ENCODE measurements at places on chromosomes 12 and 14.

DNA sequence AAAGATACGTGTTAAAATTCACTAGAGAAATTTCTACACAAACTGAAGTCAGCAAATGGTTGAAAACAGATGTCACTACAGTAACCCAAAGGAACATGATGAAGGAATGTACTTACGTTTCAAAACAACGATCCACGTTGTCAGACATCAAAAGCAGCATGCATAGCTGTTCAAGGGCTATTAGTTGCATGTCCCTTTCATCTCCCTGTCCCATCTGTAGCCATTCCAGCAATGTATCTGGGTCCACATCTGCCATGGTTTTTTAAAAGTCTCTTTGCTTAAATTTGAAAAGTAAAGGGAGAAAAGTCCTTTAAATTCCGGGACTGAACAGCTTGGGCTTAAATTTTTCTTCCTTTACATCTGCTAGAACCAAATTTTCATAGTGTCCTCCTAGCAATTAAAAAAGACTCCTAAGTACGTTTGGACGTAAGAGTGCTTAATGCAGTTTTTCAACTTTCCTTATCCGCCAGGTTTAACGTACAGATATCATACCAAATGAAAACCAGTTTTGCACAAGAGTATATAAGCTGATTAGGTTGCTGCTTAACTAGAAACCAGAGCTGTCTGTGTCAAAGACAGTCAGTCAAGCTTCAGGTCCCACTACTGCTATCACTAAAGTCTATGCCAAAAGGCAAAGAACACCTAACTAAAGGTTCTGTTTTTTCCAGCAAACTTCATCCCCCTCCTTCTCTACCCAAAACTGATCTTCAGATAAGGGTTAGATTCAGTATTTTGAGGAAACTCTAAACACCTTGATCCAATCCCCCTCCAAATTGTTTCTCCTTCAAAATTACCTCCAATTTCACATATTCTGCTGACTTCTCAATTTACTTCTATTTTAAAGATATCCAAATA is 1.7 kb downstream of the HECTD1 start:
- H3K27me3 ChIP-seq = no peaks in the 10 kb centered on the region
- H3K27ac ChIP-seq = peak overlapping the region; percentile 96
- H3K36me3 ChIP-seq = peaks cover 12% of the 10 kb centered on the region
- peak overlapping the region; percentile 24 for H3K4me3 ChIP-seq
- DNase-seq = peak; percentile 50

DNA sequence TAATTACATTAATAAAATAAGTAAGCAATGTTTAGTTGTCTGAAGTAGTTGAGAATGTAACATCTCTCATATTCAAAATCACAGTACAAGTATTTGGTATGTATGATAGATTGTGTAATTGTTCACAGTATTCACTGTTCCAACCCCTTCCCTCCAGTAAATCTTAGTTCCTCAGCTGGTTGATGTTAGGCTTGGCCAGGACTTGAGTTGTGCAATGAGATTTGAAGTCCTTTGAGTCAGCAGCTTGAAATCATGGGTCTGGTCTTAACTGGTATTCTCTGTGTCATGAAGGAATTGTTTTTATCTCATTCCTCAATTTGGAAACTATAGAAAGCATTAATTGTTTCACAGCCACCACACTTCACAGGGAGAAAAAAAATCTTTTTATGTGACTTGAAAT is 477.1 kb downstream of the FSCB start:
- H3K4me1 ChIP-seq = peaks cover 10% of the 10 kb centered on the region
- no peak for DNase-seq
- H3K27ac ChIP-seq = no peak overlapping the region
- H3K4me3 ChIP-seq = no peak overlapping the region

- H3K27me3 ChIP-seq = no peaks in the 10 kb centered on the region
- no peaks in the 10 kb centered on the region for H3K4me1 ChIP-seq
- peaks cover 65% of the 10 kb centered on the region for H3K36me3 ChIP-seq
These were observed 9.2 kb upstream of the GOLGA3 start for GRCh38 chr12:132837693-132838409.

DNA sequence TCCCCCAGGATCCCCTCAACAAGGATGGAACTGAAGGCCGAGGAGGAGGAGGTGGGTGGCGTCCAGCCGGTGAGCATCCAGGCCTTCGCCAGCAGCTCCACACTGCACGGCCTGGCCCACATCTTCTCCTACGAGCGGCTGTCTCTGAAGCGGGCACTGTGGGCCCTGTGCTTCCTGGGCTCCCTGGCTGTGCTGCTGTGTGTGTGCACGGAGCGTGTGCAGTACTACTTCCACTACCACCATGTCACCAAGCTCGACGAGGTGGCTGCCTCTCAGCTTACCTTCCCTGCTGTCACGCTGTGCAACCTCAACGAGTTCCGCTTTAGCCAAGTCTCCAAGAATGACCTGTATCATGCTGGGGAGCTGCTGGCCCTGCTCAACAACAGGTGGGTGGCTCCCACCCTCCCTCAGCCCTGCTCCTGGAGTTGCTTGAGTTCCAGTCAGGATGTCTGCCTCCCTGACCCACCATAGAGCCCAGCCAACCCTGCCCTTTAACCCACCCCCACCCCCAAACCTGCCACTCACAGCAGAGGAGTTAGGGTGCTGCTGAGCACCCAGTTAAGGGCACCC is 1.4 kb downstream of the ASIC1 start:
- H3K4me1 ChIP-seq = peaks cover 14% of the 10 kb centered on the region
- peaks cover 5% of the 10 kb centered on the region for H3K27me3 ChIP-seq
- DNase-seq = no peak
- H3K36me3 ChIP-seq = no peaks in the 10 kb centered on the region
- no peak overlapping the region for H3K4me3 ChIP-seq
- no peak overlapping the region for H3K27ac ChIP-seq

- no peaks in the 10 kb centered on the region for H3K4me1 ChIP-seq
- no peak overlapping the region for H3K4me3 ChIP-seq
- H3K27me3 ChIP-seq = no peaks in the 10 kb centered on the region
- H3K36me3 ChIP-seq = no peaks in the 10 kb centered on the region
These were observed 270.9 kb upstream of the NPAS3 start for GRCh38 chr14:32667791-32668190.

- no peaks in the 10 kb centered on the region for H3K27me3 ChIP-seq
- H3K36me3 ChIP-seq = no peaks in the 10 kb centered on the region
- H3K4me3 ChIP-seq = no peak overlapping the region
These were observed 97.0 kb downstream of the ZFP36L1 start for GRCh38 chr14:68695856-68696255.

DNA sequence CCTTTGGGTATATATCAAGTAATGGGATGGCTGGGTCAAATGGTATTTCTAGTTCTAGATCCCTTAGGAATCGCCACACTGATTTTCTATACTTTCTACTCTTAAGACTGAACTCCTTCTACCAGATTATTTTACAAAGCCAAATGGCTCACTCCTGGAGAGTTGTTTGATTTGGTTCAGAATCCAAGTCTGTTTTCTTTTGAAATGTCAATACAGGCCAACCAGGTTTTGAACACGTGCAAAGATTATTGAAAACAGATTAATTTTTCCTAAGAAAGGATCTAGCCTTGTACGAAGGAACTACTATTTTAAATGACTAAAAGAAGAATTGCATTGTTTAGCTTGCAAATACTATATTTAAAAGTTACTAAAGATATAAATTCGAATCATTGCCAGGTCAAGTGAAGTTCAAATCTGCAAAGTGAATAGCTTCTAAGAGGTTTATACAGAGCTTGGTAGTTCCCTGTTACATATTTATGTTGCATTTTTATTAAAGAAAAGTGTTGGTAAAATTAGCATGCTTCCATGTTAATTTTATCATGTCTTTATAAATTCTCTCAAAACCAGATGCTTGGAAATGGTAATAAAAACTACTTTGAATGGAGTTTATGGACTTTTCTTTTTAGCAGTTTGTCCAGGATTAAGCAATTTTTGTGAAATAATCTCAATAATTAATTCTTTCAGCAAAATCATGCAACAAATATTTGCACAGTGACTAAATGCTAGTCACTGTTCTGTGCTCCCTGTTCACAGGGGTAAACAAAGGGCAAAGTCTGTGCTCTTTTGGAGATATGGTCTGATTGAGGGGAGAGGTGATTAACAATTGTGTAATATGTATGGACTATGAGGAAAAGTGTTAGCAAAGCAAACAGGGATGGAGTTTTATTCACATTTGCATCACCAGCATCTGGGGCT is 38.9 kb downstream of the GPR65 start:
- H3K4me1 ChIP-seq = no peaks in the 10 kb centered on the region
- no peaks in the 10 kb centered on the region for H3K27me3 ChIP-seq
- H3K36me3 ChIP-seq = no peaks in the 10 kb centered on the region
- H3K4me3 ChIP-seq = no peak overlapping the region
- DNase-seq = peak; percentile 86
- H3K27ac ChIP-seq = no peak overlapping the region

- H3K4me1 ChIP-seq = no peaks in the 10 kb centered on the region
- H3K27me3 ChIP-seq = no peaks in the 10 kb centered on the region
- DNase-seq = no peak
- no peak overlapping the region for H3K4me3 ChIP-seq
- H3K27ac ChIP-seq = no peak overlapping the region
- H3K36me3 ChIP-seq = no peaks in the 10 kb centered on the region
These were observed 19.5 kb upstream of the CDK17 start for GRCh38 chr12:96419576-96420276.

DNA sequence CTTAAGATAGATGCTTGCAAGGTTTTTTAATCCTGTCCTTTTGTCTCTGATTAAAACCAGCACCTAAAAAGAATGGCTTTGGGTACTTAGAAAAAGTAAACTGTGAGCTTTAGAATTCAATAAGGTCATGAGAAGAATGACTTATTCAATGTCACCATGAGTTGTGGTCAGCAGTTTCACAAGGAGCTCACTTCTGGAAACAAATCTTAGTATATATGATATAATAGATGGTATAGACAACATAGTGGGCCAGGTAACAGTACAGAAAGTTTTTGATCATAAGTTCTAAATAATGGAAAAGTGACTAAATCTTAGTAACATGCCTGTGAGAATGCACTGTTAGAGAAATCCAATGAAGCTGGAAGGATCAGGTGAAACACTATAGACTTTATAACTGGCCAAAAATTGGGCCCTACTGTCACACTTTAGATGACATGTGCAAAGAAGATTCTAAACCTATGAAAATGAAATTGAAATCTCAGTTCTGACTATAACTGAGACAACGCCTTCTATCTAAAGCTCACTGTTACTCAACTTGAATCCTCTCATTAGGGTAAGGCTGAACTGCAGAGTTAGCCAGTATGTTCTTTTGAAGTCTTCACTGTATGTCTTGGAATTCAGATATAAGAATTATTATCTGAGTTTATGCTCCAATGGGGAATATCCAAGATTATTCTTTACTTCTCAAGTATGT is 42.4 kb upstream of the RAD51AP1 start:
- no peak for DNase-seq
- H3K27ac ChIP-seq = no peak overlapping the region
- H3K36me3 ChIP-seq = peaks cover 7% of the 10 kb centered on the region
- H3K4me3 ChIP-seq = no peak overlapping the region
- H3K27me3 ChIP-seq = no peaks in the 10 kb centered on the region

- no peak for DNase-seq
- no peaks in the 10 kb centered on the region for H3K4me1 ChIP-seq
- no peaks in the 10 kb centered on the region for H3K36me3 ChIP-seq
- no peak overlapping the region for H3K27ac ChIP-seq
These were observed 99.6 kb downstream of the SLC38A6 start for GRCh38 chr14:61080591-61081010.

- DNase-seq = no peak
- H3K36me3 ChIP-seq = no peaks in the 10 kb centered on the region
- H3K4me1 ChIP-seq = no peaks in the 10 kb centered on the region
- no peak overlapping the region for H3K4me3 ChIP-seq
These were observed 59.7 kb downstream of the SLC24A4 start for GRCh38 chr14:92382677-92383076.

GRCh38 chr14:43145361-43145760 is 1361.7 kb downstream of the FSCB start:
- no peaks in the 10 kb centered on the region for H3K27me3 ChIP-seq
- H3K4me3 ChIP-seq = no peak overlapping the region
- H3K4me1 ChIP-seq = no peaks in the 10 kb centered on the region
- DNase-seq = no peak
- H3K27ac ChIP-seq = no peak overlapping the region

GRCh38 chr12:75526655-75527511 is 15.5 kb upstream of the KRR1 start:
- no peak overlapping the region for H3K27ac ChIP-seq
- no peaks in the 10 kb centered on the region for H3K36me3 ChIP-seq
- no peak overlapping the region for H3K4me3 ChIP-seq

GRCh38 chr12:113882690-113883089 is 83.4 kb downstream of the RBM19 start:
- H3K36me3 ChIP-seq = peaks cover 2% of the 10 kb centered on the region
- H3K27me3 ChIP-seq = no peaks in the 10 kb centered on the region
- H3K4me3 ChIP-seq = no peak overlapping the region

DNA sequence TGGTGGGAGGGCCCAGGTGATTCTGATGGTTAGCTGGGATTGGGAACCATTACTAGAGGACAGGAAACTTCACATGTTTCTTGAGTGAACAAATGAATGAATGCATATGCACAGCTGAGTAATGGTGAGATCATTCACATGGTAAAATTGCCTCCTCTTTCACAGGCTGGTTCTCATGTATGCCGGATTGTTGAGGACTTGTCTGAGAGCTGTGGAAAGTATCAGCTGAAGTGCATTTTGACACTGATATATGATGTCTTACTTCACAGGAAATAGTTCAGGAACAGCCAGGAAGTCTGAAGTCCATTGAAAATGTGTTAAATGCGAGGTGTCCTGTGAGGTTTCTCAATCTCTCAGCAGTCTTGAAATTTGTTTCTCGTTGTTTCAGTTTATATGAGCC is 77.6 kb upstream of the DACT1 start:
- peaks cover 6% of the 10 kb centered on the region for H3K4me1 ChIP-seq
- H3K4me3 ChIP-seq = no peak overlapping the region
- peak; percentile 78 for DNase-seq

GRCh38 chr14:102020058-102020971 is 55.9 kb downstream of the DYNC1H1 start:
- DNase-seq = no peak
- H3K4me1 ChIP-seq = no peaks in the 10 kb centered on the region
- peaks cover 96% of the 10 kb centered on the region for H3K36me3 ChIP-seq

DNA sequence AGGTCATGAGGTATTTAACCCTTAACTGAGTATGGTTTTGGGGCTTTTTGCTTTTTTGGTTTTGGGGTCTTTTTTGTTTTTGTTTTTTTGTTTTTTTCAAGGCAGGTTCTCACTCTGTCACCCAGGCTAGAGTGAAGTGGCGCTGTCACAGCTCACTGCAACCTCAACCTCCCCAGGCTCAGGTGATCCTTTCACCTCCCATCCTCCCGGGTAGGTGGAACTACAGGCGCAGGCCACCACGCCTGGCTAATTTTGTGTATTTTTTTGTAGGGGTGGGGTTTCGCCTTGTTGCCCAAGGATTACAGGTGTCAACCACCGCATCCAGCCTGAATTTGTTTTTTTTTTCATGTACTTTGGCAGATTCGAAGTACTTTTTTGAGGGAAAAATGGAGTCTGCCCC is 19.9 kb downstream of the RAP1B start:
- peaks cover 23% of the 10 kb centered on the region for H3K36me3 ChIP-seq
- no peaks in the 10 kb centered on the region for H3K27me3 ChIP-seq
- H3K27ac ChIP-seq = no peak overlapping the region

- no peaks in the 10 kb centered on the region for H3K4me1 ChIP-seq
- no peaks in the 10 kb centered on the region for H3K36me3 ChIP-seq
- peaks cover 33% of the 10 kb centered on the region for H3K27me3 ChIP-seq
These were observed 1.6 kb downstream of the C12orf42 start for GRCh38 chr12:103494051-103494733.
